ENCODE measurements at places on chromosomes 12 and 14.

GRCh38 chr12:116916714-116917114 is 6.0 kb downstream of the FBXW8 start:
- DNase-seq, result no peak

DNA sequence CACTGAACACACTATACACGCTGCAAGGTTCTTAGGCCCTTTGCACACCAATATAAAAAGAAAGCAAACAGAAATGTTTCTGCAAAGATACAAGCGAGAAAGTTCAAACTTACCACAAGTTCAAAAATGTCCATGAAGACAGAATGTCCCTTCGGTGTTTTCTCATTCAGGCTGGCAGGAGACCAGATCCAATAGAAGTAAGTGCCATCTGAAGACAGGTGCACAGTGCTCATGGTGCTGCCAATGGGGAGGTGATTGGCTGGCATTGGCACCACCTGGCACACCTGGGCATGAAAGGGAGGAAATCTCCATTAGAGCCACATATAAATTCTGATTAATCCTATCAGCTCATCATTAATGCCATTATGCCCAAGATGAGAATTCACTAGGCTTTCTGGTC is 76.3 kb downstream of the HECTD4 start:
- DNase-seq, result no peak

DNA sequence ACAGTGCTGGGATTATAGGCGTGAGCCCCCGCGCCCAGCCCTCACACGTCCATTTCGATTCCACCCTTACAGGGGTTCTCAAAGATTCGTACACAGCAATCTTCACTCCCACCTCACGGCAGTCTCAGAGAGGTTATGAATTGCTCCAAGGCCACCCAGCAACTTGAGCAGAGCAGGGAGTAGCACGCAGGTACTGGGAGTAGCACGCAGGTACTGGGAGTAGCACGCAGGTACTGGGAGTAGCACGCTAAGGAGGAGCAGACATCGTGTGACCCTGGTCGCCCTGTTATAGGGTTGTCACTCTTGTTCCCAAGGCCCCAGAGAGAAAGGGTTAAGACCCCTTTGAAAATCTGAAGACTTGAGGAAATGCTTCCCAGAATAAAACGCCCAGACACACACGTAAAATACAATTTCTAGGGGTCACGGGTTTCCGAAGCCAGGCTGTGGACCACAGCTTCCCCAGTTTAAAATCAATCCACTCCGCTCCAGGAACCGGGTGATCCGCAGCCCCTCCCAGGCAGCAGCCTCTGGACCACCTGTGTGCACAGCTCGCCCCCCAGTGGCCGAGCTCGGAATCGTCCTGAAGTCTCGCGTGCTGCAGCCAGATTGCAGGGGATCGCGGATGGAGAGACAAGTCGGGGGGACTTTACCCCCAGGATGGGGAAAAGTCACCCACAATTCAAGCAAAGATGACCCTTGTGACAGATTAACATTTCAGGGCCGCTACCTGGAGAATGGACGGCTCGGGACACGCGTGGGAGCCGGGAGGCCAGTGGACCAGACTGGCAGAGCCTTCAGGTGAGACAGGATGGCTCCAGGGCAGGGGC is 92.0 kb downstream of the SCARB1 start:
- DNase-seq, result peak; percentile 56

- DNase-seq, result no peak
These were observed 784.2 kb downstream of the SLC6A15 start for GRCh38 chr12:84128117-84128991.

GRCh38 chr14:36105401-36105800 is 71.1 kb downstream of the PTCSC3 start:
- DNase-seq, result no peak

All from stimulated activated CD4-positive, alpha-beta T cell treated with anti-CD3 and anti-CD28 coated beads, Interleukin-12 subunit alpha, Interleukin-12 subunit beta, amount 100 ng/mL, for 24 hours (primary cell).